ENCODE measurements at places on chromosomes 5 and 9.

DNA sequence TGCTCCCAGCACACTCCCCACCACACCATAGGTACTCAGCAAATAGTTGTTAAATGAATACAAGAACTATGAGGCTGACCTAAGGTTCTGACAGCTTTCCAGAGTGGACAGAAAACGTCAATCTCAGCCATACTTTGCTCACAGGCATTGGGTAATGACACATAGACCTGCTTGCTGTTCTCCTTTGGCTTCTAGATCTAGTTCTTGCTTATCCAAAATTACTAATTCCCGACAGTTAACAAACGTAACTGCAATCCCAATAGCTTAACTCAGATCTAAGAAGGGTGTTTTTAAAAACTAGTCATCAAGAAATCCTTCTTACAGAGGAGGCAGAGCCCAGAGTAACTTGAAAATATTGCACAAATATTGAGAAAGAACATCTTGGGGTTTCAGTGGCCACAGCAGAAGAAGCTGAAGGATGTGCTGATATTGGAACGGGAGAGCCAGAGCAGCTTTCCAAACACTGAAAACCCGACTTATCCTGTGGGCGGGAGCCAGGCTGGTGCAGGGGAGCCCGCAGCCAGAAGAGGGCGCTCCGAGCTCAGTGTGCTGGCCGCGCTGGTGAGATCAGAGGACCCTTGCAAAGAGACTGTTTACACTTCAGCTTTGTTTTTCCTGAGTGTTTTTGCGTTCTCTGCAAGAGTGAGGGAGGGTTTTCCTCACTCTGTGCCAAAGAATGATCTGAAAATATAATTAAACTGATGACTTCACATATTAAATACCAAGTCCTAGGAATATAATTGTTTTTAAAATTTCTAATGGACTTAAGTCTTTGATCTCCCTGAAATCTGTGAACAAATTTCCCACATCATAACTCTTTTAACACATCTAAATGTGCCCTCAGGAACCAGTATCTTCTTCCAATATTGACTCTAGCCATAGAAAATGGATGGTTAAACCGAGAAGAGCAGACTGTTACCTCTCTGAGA, 30.3 kb downstream of the FGF1 start:
- DNase-seq = peak; percentile 37

- no peak for DNase-seq
These were observed 9.0 kb downstream of the GPX3 start for GRCh38 chr5:151029179-151030055.

DNA sequence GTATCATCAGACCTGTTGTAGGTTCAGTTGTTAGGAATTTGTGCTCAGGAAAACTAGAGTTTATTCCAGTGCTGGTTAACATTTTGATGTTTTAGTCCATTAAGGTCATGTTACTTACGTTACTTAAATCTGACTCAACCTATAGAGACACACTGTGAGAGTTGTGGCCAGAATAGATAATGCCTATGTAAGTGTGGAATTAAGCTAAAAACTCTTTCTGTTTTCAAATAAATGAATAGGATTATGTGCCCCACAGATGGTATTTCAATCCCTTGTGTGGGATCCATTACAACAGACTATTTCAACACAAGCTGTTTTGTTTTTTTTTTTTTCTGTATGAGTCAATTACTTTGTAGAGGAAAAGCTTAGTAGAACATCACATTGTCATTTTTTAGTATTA, 68.1 kb downstream of the MEGF10 start:
- no peak for DNase-seq

GRCh38 chr5:36778336-36778735, 98.2 kb upstream of the NIPBL start:
- DNase-seq = no peak

DNA sequence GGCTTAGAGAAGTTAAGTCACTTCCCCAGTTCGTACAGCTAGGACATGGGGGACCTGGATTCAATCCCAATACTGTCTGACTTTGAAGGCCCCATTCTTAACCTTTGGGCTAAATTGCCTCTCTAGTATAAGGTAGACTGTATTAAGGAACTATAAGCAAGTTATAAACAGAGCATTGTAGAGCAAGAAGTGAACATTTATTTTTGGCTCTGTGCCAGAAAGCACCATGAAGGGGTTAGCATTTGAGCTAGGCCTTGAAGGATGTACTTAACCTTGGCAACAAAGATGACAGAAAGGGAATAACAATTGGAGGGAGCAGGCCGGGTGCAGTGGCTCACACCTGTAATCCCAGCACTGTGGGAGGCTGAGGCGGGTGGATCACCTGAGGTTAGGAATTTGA, 32.8 kb downstream of the GALNT10 start:
- DNase-seq = no peak

DNA sequence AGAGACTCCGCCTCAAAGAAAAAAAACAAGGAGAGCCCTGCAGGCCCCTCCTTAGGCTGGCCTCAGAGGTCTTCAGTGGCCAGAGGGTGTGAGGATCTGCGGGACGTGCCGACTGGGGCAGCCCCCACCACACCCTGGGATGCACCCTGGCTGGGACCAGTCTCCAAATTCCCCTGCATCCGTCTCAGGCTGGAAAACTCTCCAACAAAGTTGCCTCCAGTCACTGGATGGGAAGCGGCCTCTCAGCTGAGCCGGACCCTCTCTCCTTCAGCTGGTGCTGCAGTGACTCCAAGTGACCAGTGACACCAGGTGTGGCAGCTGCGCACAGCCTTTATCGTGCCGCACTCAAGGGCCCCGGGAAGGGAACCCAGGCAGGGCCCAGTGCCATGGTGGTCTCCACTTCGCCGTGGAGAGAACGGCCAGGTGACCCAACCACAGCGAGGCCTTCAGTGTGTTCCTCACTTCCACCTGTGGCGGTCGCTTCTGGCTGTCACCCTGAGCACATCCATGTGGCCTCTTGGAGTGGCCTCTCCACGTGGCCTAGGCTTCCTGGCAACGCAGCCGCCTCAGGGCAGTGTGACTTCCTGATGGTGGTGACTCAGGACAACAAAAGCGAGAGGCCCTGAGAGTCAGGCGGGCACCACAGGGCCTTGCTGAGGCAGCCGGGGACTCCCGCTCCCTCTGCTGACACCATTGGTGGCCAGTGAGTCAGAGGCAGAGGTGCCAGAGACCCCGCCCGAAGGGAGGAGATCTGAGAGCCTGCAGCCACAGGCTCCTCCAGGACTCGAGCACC, 19.3 kb upstream of the CAMSAP1 start:
- no peak for DNase-seq

DNA sequence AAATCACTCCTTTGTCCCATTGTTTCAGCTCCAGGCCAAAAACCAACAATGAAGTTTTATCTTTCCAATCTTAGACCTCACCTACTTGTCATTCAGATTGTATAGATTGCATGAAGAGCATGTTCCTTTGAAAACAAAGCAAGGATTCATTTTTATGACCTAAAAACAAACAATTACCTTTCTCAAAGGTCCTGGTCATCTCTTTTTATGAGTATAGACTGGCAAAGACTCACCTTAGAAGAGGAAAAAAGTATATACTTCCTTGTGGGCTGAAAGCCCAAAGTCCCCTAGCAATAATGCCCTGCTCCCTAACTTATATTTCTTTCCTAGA, 28.4 kb upstream of the TLE1 start:
- no peak for DNase-seq

- DNase-seq = no peak
These were observed 19.6 kb downstream of the ESM1 start for GRCh38 chr5:54965806-54966205.

- DNase-seq = no peak
These were observed 72.9 kb downstream of the ARSB start for GRCh38 chr5:78912085-78912771.

DNA sequence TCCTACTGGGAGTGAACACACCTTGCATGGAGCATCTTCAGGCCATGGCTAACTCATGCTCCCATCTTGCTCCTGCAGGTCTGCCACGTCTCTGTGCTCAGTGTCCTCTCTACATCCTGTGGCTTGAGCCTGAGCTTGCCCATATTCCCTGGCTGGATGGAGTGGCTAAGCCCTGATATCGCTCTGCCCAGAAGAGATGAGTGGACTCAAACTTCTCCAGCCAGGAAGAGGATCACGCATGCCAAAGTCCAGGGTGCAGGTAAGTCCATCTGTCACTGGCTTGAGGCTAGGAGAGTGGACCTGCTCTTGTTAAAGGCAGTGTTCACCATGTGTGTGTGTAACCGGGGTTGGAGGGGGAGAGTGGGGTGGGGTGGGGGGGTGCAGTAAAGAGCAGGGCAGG, 1.6 kb upstream of the RGS3 start:
- no peak for DNase-seq

- no peak for DNase-seq
These were observed 682 bp downstream of the DHX29 start for GRCh38 chr5:55306641-55307382.

- DNase-seq = no peak
These were observed 21.3 kb downstream of the SLC12A7 start for GRCh38 chr5:1090538-1090937.

DNA sequence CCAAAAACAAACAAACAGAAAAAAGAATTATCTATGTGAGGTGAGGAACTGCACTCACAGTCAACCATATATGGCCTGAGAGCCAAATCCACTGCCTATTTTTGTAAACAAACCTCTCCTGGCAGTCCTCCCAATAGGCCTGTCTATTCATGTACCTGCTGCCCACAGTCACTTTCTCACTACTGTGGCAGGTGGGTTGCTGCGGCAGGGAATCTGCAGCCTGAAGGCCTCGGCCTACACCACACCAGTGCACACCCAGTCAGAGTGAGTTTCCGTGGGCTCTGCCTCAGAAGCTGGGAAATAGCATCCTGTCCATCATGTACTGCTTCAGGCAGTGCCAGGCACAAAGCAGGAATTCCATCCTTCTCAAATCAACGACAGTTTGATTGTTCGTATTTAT, 82.3 kb downstream of the SPTLC1 start:
- DNase-seq = no peak

DNA sequence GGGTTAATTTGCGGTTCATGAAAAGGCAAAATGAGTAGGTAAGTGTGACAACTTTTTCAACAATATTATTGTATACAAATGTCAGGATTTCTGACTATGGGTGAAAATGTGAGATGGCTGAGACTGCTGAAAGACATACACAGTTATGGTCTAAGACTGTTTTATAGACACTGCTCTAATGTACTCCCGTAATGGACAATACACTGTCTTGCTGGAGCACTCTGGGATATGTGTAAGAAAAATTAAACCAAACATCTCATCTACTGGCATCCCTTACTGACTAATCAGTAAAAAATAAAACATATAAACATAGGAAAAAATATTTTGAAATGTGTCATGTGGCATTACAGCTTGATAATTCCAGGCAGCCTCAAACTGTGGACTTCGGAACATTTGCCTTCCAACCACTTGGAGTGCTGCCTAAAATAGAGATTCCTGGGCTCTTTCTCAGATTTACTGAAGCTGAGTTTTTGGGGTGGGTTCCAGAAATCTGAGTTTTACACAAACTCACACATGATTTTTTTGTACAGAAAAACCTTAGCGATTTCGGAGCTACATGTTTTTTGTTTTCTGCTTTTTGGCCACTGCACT, 233.9 kb upstream of the TBCA start:
- no peak for DNase-seq

DNA sequence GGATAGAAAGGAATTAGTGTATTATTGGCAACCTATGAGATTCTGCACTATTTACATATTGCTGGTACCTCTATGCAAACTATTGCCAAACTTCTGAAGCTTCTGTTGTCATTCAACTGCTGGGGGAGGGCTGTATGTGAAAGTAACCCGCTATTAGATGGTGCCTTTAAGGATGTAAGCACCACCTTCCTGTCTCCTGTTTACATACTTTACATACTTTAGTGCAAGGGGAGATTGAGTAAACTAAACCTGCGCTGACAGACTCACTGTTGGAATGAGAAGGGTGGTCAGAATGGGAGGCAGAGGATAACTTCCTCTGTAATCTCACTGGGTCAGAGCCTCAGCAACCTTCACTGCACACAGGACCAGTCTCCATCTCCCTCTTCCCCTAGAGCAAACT, 123.8 kb downstream of the NR3C1 start:
- DNase-seq = no peak

DNA sequence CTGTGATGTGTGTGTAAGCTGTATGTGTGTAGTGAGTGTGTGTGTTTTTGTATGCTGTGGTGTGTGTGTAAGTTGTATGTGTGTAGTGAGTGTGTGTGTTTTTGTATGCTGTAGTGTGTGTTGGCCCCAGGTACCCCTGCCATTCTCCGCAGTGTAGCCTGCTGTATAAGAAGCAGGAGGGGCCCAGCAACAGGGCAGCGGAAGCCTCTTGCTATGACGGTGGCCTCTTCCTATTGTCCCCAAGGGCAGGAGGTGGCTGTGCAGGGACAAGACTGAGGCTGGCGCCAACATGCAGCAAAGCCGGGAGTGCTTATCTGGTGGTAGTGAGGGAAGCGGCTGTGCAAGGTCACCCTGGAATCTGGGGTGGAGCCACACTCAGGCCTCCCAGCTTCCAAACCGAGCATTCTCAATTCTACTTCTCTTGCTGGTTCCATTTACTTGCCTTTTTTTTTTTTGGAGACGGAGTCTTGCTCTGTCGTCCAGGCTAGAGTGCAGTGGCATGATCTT, 5.1 kb downstream of the SPAAR start:
- DNase-seq = no peak

DNA sequence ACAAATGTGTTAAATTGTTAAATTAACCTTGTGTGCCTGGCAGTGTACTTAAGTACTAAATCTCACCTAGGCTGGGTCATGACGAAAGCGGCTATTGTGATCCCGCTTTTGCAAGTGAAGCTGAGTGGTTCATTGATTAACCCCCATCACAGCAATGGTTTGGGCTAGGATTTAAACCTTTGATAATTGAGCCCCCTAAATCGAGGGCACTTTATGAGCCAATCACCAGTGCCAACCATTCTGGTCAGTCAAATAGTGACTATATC, 22.8 kb downstream of the HNRNPK start:
- DNase-seq = no peak

GRCh38 chr5:126543660-126544059, 51.4 kb downstream of the ALDH7A1 start:
- DNase-seq = no peak

GRCh38 chr9:96025995-96026602, 150.6 kb downstream of the ERCC6L2 start:
- no peak for DNase-seq

DNA sequence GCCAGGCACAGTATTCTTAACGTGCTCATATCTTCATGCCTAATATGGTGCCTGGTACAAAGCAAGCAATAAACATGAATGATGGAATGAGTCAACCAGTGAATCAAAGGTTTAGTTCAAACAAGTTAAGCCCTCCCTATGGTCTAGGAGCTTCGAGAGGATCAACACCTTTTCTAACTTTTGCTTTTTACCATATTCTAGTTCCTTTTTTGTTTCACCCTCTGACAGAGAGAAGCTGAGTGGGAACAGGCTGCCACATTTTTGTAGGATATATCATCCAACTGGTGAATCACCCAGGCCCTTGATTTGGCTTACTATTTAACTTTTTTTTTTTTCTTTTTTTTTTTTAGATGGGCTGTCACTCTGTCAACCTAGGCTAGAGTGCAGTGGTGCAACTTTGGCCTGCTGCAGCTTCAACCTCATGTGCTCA, 39.3 kb upstream of the TNC start:
- no peak for DNase-seq

- no peak for DNase-seq
These were observed 53.9 kb downstream of the COL15A1 start for GRCh38 chr9:98997604-98998003.

GRCh38 chr5:19555436-19555835, 432.6 kb downstream of the CDH18 start:
- DNase-seq = no peak
